ENCODE measurements at places on chromosomes 3 and 15.
A peak's percentile ranks its signal among the peaks of the same experiment; 100 is the strongest.

DNA sequence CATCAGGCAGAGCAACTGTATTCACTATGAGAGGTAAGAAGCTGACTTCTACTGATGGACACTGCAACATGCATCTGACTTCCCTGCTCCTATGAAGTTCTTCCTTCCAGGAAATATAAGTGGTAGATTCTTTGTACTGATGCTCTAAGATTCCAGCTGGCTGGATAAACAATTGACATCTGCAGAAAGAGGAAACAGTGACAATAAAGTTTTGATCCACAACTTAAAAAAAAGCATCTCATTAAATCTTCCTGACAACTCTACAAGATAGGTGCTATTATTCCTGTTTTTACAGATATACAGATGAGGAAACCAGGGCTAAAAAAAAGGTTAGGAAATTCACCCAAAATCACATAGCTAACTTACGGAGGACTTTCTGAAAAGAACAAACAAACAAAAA lies 142.8 kb downstream of the VPS13C start:
- no peak for DNase-seq

DNA sequence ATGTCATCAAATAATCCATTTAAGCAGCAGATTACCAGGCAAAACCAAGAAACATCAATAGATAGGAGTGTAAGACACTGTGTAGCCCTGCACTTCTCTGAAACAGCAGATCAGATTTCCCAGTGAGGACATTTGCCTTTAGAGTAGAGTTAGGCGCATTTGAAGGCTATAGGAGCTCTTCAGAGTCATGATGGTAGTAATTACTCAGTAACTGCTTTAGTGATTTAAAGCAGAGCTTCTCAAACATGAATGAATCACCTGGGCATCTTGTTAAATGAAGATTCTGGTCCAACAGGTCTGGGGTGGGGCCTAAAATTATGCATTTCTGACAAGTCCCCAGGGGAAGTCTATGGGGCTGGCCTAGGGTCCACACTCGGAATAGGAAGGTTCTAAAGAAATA lies 36.9 kb downstream of the THRB start:
- no peak for DNase-seq

DNA sequence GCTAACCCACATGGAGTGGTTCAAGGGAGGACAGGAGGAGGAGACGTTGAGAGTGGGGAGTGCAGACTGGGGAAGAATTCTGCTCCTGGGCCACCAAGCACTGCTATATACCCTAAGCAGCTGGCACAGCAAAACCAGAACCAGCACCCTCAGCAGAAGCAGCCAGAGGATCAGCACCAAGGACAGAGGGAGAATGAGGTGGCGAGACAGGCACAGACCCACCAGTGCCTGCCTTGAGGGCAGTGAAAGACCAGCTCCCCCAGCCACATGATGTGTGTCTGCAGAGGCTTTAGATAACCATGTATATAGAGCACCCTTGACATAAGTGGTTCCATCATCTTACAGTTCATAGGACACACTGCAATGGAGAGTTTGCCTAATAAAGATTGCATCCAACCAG lies 319.0 kb downstream of the GABRB3 start:
- peak; percentile 1 for DNase-seq

- DNase-seq: no peak
Measured at GRCh38 chr3:117743993-117744392, 1034.4 kb downstream of the TUSC7 start.

DNA sequence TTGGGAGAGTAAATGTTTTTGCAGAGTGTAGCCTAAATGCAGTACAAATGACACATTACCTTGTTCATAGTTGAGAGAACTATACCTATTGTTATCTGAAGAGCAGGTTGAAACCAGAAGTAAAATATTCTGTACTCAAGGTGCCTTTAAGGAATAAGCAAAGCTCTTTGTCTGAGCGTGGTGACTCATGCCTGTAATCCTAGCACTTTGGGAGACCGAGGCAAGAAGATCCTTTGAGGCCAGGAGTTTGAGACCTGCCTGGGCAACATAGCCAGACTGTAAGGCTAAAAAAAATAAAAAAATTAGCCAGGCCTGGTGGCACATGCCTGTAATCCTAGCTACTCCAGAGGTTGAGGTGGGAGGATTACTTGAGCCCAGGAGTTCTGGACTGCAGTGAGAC lies 2.2 kb upstream of the RNF13 start:
- no peak for DNase-seq

- peak; percentile 60 for DNase-seq
Measured at GRCh38 chr3:71066849-71067261, 516.7 kb downstream of the FOXP1 start.

Measured in lung (tissue), 17 donors.